Stimulated activated CD4-positive, alpha-beta T cell treated with anti-CD3 and anti-CD28 coated beads, Interleukin-15, amount 100 ng/mL, for 24 hours (primary cell): ENCODE measurements at places on chromosomes 6 and 20.

- DNase-seq = no peak
These were observed 9.0 kb upstream of the HINT3 start for GRCh38 chr6:125947615-125948014.

GRCh38 chr6:148177589-148178233 is 164.9 kb upstream of the SASH1 start:
- peak; percentile 51 for DNase-seq

DNA sequence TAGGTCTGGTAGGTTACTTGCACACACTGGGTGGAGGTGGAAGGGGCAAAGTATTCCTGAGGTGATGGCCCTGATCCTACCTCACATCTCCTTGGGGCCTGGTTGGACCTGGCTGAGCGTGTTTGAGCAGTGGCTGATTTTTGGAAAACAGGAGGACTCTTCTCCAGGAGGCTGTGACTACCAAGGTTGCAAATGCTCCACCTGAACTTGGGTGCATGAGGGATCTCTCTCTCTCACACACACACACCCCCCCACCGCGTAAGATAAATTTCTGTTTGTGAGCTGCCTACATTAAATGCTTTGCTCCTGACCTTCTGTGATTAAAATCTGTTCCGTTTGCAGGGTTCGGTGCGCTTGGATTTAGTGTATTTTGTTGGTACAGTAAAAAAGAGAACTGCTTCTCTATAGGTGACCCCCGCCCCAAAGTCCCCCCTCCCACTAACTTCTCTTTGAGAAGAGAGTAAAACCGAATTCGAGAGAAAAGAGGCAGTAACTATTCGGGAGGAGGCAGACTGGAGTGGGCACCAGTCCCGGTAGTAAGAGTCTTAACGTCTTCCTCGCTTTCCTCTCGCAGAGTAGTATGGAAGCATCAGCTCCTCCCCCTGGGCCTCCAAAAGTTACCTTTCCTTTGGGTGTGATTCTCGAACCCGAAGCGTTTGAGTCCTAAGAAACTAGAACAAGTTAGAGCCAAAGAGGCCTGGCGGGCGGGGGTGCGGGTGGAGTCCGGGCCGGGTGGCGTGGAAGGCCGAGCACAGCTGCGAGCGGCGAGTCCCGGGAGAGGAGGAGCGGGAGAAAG is 585 bp upstream of the DSE start:
- no peak for DNase-seq

DNA sequence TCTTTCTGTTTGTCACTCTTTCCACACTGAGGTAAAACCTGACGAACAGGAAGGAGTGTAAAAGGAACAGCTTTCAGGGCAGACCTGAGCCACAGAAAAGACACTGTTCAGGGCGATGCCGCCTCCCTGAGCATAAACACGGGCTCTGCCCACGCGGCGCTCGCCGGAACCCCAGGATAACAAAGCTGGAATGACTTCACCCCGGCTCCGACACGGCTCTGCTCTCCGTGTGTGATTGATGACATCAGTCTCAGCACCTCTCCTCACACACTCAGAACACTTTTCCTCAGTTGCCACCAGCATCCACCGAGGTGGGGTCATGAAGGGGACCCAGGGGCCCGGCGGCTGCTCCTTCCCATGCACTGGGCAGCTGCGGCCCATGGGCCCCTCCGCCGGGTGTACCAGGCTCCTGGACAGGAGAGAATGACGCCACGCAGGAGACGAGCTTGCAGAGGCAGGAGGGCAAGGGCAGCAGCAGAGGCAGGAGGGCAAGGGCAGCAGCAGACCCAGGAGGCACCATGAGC is 43.6 kb downstream of the DLL1 start:
- no peak for DNase-seq

DNA sequence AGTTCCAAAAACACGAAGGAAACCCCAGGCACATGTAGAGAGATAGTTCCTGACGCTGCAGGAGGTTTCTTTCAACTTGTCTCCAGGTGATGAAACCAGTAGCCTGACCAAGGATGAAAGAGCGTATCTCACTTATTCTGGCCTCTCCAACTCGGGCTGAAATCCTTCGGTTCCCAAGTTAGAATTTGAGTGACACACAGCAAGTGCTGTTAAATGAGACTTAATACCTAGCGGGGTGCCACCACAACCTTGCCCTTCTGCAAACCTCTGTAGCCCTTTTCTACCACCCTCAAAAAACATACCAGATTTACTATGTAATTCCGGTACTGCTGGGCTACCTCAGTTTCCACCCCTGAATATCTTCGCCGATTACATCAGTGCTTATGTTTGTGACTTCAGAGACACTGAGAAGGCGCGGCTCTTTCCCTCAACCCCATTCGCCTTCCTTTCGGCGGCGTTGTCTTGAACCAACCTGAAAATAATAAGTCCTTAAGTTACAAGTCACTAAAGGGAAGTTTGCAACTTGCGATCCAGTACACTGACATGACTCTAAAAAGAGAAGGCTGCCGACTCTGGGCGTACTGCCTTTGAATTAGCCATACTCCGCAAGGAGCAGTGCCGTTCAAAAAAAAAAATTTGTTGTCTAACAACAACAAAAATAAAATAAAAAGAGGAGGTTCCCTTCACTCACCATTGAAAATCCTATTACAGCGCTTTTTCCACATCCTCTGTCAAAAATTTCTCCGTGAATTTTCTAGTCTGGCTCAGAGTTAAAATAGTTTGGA is 194.9 kb upstream of the ZNF184 start:
- no peak for DNase-seq

GRCh38 chr20:53074811-53075314 is 102.7 kb downstream of the TSHZ2 start:
- DNase-seq = no peak

- DNase-seq = no peak
These were observed 920.0 kb downstream of the TFAP2A start for GRCh38 chr6:9494864-9495263.

GRCh38 chr6:154447954-154448353 is 62.5 kb downstream of the CNKSR3 start:
- no peak for DNase-seq

GRCh38 chr6:170224694-170225660 is 65.9 kb downstream of the DLL1 start:
- no peak for DNase-seq

GRCh38 chr6:105021399-105021798 is 64.5 kb downstream of the LIN28B start:
- no peak for DNase-seq

GRCh38 chr20:5835871-5836270 is 85.7 kb downstream of the SHLD1 start:
- no peak for DNase-seq

DNA sequence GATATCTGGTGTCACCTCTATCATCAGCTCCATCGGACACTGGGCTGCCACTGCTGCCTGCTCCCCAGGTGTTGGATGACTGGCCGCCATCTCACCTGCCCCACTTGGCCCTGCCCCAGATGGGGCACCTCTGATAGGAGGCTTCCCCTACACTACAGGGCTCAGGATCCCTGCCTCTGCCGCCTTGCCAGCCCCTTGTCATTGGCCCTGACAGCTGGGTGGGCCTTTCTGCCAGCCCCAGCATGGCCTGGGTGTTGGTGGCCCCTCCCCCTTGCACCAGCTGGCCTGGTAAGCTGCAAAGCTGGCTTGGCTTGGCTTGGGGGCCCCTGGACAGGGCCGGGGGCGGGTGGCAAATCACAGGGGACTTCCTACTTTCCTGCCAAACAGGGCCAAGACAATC is 10.6 kb downstream of the PACSIN1 start:
- no peak for DNase-seq

DNA sequence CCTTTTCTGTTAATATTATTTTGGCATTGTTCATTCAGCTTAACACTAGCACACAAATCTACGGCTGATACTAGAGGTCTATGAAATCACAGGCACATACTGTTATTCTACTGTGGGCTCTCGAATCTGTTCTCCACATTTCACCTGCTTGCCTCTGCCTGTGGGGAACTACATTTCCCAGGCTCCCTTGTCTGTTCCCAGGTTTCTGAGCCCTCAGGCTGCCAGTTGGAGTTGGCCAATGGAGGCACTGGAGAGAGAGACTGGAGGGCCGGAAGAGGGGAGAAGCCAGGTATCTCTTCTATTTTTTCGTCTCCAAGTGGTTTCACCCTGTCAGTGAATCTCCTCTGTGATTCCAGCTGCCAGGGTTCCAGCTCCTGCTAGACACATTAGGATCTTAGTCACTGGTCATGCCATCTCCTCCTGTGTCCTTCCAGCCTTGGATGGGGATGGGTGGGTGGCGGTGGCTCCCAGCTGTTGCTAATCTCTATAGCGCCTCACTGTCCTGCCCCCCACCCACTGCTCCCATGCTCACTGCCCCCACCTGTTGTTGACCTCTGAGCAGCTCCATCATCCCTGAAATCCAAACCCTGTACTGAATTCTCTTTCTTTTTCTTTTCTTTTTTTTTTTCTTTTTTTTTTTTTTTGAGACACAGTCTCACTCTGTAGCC is 188.2 kb downstream of the LRFN2 start:
- DNase-seq = no peak
